ENCODE measurements at places on chromosomes 3 and 15.
A peak's percentile ranks its signal among the peaks of the same experiment; 100 is the strongest.

- DNase-seq = no peak
These were observed 45.7 kb upstream of the MGLL start for GRCh38 chr3:127867986-127868385.

GRCh38 chr3:16848007-16848406, 36.7 kb upstream of the PLCL2 start:
- DNase-seq = no peak

- DNase-seq = peak; percentile 60
These were observed 8.8 kb upstream of the ELP6 start for GRCh38 chr3:47522082-47522987.

DNA sequence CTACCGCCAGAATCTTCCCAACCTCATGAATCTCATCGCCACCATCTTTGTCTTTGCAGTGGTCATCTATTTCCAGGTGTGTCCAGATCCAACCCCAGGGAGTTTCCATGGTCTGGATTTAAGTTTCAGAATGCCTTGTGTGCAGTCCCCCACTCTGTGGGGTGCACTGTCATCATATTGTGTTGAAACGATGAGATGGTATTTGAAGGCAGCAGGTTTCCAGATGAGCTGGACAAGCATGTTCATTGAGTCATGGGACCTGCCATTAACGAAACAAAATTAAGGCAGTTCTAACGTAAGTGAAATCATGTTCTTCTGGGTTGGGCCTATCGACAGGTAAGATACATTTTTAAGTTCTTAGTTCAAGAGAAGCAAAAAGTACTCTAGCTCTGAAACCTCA, 12.7 kb downstream of the SEC61A1 start:
- no peak for DNase-seq

GRCh38 chr15:51842852-51843737, 13.6 kb downstream of the TMOD3 start:
- no peak for DNase-seq

- DNase-seq = no peak
These were observed 32.6 kb downstream of the RTP4 start for GRCh38 chr3:187400756-187401155.

DNA sequence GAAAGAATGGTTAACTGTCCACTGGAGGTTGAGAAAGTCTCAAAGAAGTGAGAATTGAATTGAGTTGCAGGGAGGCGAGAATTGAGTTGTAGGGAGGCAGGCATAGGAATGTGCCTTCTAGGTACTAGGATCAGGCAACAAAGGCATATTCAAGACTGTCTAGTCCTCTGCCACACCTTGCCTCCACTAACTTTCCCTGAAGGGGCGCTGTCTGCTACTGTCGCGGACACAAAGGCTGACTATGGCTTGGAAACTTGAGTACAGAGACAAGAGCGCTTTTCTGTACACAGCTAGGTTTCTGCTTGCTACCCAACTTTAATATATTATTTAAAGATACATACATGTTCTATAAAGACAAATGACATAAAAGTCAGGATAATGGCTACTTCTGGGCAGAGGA, 10.4 kb upstream of the FBXL22 start:
- no peak for DNase-seq

- no peak for DNase-seq
These were observed 28.4 kb downstream of the IRAK2 start for GRCh38 chr3:10192953-10193691.

- DNase-seq = no peak
These were observed 12.5 kb downstream of the GASK1A start for GRCh38 chr3:42991341-42992315.

DNA sequence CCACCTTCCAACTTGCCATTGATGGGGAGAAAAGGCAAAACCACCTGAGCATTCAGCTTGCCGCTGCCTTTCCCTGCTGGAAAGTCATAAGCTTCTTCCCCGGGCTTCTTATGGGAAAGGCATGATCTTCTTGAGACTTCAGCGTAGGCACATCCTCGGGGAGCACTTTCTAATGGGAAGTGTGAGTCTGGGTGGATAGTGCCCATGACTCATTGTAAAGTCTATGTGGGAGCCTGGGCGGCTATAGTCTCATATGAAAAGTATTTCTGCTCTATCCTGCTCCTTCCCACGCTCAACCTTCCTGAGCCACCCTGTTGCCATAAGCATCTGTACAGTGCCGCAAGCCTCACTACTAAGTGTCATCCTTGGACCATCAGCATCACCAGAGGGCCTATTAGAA, 309.9 kb upstream of the THBS1 start:
- no peak for DNase-seq

DNA sequence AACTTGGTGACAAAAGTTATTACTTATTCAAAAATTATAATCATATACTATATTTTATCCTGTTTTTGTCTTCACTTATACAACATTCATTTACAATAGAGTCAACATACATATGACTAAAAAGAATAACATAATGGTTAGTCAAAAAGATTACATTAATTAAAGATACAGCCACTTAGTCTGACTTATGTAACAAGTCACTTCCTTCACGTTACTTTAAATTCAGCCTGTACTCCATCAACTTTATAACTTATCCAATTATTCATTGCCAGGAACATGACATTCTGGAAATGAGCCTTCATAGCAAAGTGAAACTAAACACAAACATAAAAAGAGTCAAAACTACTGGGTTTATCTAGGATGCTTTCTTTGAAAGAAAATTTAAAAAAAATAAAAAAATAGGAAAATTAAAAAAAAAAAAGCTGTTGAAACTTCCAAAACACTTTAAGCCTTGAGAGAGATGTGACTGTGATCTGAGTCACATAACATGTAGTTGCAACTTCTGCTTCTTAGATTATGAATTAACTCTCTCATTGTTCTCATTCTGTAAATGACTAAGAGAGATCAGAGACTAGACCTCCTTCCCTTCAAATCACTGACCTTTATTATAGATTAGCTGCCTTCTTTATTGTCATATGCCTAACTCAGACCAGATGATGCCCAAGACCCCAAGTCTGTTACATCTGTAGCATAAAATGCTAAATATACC, 107.8 kb downstream of the MYRIP start:
- DNase-seq = no peak

- no peak for DNase-seq
These were observed 25.0 kb upstream of the LOXL1 start for GRCh38 chr15:73901126-73901810.

DNA sequence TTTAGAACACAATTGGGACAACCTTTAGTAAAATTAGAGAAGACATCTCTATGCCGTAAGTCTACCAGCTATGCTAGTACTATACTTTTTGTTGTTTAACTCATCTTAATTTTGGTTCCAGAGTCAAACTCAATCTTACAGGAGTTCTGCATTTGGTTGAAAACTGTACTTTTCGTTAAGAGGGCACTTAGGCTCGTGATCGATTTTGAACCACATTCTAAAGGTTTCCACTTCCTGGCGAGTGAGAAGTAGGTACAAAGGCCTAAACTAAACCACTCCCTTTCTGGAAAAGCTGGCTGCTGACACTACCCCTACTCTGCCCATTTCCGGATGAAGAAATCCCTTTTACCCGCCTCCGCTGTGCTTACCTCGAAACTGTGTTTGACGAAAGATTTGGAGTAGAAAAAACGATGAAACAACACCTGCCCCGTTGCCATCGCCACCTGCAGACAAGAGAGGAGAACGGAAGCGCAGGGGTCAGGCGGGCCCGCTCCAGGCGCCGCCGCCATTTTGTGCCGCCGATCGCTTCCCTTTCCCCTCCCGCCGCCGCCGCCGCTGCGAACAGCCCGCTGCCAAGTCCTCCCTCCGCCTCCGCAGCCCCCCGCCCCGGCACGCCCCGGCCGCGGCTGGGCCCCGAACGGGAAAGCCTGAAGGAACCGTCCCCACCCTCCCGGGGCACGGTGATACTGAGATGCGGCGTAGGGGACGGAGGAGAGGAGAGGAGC, 748 bp downstream of the CCNL1 start:
- no peak for DNase-seq

DNA sequence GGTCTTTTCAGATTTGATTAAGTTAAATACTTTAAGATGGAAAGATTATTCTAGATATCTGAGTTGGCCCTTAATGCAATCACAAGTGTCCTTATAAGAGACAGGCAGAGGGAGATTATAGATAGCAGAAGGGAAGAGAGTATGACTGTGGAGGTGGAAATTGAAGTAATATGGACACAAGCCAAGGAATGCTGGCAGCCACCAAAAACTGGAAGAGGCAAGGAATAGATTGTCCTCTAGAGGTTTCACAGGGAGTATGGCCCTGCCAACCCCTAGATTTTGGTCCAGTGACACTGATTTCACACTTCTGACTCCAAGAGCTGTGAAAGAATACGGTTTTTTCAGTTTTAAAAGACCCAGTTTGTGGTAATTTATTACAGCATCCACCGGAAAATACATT, 1498.7 kb upstream of the CADM2 start:
- no peak for DNase-seq

DNA sequence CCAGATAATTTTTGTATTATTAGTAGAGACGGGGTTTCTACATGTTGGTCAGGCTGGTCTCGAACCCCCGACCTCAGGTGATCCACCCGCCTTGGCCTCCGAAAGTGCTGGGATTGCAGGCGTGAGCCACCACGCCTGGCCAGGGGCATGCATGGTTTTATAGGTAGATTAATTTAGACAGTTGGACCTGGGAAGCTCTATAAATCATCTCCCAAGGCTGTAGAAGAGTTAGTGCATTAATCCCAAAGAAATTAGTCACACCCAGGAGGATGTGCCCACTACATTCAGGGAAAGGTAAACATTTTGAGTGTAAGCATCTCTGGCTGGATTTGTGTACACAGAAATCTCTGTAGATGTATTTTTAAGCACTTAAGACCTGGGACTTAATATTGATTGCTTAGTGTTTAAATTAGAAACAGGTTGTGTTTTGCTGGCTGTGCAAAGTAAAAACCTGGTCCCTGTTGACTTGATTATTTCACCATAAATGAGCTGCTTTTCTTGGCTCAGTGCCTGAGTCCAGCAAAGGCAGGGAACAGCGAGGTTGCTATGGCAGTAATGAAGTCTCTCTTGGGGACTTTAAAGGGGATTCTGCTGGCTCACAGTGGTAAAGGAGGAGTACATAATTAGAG, 19.2 kb downstream of the EXOSC7 start:
- DNase-seq = peak; percentile 26

GRCh38 chr3:11591391-11592282, 52.1 kb downstream of the VGLL4 start:
- no peak for DNase-seq

- no peak for DNase-seq
These were observed 59.6 kb upstream of the PPARG start for GRCh38 chr3:12229146-12229851.

- no peak for DNase-seq
These were observed 60.2 kb downstream of the AMOTL2 start for GRCh38 chr3:134313847-134314587.

- DNase-seq = peak; percentile 8
These were observed 942.0 kb downstream of the ROBO1 start for GRCh38 chr3:78825858-78826215.

GRCh38 chr3:23129117-23129516, 74.0 kb upstream of the UBE2E2 start:
- DNase-seq = no peak

DNA sequence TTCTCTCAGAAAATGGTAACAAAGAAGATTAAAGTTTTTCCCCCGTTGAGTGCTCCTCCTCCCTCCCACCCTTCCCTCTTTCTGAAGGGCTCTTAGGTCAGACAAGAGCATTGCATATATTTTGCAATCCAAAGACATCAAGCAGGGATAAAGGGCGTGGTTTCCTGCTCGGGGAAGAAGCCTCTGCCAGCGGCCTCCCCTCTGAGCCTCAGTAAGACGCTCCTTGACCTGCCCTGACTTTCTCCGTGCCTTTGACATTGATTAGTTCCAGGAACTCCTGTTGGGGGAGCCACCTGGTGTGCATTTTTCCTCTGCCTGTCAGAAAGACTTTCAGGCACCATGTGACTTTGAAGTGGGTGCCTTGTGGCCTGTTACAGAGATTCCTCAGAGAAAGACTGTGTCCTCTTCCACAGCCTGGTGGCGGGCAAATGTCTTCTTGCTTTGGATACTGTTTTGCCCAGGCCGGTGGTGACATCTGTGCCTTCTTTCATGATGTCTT, 87.2 kb upstream of the TBL1XR1 start:
- peak; percentile 87 for DNase-seq

DNA sequence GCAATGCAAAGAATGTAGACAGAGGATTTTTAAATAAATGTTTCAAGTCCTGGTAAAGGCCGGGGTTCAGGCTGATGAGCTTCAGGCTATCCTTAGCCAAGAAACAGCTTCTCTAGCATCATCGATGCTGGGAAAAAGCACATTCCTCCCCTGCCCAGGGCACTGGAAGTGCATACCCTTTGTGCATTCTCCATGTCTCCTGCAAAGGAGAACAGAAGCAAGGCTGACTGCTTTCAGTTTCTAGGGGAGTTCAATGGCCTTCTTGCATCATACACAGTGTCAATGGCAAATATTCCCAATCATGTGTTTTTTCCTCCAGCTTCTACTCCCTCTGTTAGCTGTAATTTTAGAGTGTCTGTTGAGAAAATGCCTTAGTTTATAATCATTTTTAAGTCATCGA, 59.9 kb downstream of the GPR176 start:
- DNase-seq = no peak

DNA sequence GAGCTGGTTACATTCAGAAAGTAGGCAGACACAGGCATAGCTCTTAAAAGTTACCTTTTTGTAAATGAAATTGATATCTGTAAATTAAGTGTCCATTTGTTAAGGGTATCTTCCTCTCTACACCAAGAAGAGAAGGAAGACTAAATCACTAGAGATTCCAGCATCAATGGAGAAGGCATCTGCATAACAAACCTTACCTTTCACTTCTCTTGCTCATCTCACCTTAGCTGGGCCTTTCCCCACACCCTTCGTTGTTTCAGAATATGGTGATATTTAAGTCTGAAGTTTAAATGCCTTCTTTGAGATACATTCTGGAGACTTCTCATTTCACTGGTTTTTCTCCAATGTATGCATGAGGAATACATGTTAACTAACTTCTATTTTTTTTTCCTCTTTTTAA, 54.5 kb upstream of the TGFBR2 start:
- DNase-seq = no peak

GRCh38 chr15:101188637-101189408, 63.0 kb downstream of the CHSY1 start:
- no peak for DNase-seq

DNA sequence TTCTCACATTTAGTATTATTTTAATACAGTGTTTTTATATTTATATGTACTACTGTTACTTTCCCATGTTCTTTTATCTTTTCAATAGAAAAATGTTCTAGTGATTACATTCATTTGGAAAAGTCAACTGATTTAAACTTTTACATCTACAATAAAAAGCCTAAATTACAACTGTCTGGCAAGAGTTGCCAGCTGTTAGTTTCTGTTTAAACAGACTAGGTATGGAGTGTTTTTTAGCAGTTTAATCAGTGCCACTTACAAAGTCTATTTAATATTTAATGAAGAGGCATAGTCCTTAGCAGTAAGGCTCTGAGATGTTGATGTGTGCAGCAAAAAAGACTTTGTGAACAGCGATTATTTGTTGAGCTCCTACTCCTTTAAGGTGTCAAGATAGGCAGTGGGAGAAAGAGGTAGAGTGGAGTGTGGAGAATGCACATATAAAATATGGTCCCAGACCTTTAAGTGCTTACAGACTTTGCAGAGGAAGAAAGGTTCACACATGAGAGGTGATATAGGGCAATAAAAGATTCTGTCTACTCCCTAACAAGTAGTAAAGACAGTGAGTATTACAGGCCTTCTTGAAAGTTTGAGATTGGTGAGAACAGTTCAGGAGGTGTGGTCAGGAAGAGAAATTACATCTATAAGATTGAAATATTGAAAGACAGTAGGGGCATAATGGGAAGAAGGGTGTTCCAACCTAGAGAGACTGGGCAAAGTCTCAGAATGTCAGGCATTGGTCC, 320.5 kb downstream of the DOCK3 start:
- no peak for DNase-seq
